ENCODE measurements at places on chromosomes 16 and 17. TPM values are rescaled to one million over a fixed set of nuclear protein-coding genes. Genes with fewer than 3 reads are reported as not detected.

The GCGR gene
- 2.5 TPM for polyA plus RNA-seq

The DYNLL2 gene
- 48.8 TPM for polyA plus RNA-seq

The CDH3 gene
- 5.1 TPM for polyA plus RNA-seq

The ASGR1 gene
- 5.7 TPM for polyA plus RNA-seq

The DNASE1L2 gene
- polyA plus RNA-seq: 0.91 TPM

The COIL gene
- polyA plus RNA-seq: 21.4 TPM

The GRB7 gene
- 35.9 TPM for polyA plus RNA-seq

The PRM3 gene
- polyA plus RNA-seq: not detected

The FAM20A gene
- polyA plus RNA-seq: 10.2 TPM

The CACNA1G gene
- polyA plus RNA-seq: 1.7 TPM

The KRTAP9-2 gene
- not detected for polyA plus RNA-seq

The SLC2A4 gene
- 1.1 TPM for polyA plus RNA-seq

The OSGIN1 gene
- polyA plus RNA-seq: 8.4 TPM

The GP1BA gene
- polyA plus RNA-seq: 1.5 TPM

The TUFM gene
- polyA plus RNA-seq: 157 TPM

The PABPN1L gene
- polyA plus RNA-seq: 0.12 TPM

The PCTP gene
- 20.6 TPM for polyA plus RNA-seq

The KREMEN2 gene
- 0.66 TPM for polyA plus RNA-seq
